ENCODE measurements at places on chromosomes 2 and 18.

DNA sequence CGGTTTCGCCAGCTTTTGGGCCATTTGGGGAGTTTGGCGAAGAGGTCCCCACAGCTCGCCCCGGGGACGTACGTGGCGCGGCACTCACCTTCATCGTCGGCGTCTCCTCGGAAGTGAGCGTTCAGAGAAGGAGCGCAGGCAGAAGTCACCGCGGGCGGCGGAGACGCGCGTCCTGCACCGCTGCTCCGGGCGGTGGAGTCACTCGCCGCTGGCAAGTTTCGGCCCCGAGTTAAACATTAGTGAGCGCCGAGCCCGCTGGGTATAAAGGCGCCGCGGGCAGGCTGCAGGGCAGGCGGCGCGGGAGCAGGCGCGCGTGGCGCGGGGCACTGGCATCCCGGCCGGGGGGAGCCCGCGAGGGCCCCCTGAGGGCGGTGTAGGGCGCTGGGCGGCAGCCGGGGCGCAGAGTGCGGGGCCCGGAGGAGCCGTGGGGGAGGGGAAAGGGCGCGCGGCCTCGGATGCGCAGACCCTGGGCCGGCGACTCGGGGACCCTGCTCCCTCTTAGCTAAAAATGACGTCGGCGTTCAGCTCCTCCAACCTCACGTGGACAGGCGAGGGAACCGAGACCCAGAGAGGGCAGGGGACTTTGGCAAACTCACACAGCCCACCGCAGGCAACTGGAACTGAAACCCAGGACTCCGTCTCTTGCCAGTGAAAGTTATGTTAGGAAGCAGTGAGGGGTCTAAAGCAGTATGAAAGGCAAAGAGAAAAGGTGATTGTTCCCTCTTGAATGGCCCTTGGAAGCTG is at the start of gene DPP4:
TSS of gene DPP4 (minus strand) at position 328 of the 744 bp plus-strand sequence. CDS start at position 94, 234 bp downstream.
- DNase-seq: peak; percentile 65

- DNase-seq: no peak
These were observed 353.8 kb upstream of the SALL3 start for GRCh38 chr18:78625847-78626246.

GRCh38 chr18:69233465-69234054 is 167.1 kb upstream of the DOK6 start:
- no peak for DNase-seq

DNA sequence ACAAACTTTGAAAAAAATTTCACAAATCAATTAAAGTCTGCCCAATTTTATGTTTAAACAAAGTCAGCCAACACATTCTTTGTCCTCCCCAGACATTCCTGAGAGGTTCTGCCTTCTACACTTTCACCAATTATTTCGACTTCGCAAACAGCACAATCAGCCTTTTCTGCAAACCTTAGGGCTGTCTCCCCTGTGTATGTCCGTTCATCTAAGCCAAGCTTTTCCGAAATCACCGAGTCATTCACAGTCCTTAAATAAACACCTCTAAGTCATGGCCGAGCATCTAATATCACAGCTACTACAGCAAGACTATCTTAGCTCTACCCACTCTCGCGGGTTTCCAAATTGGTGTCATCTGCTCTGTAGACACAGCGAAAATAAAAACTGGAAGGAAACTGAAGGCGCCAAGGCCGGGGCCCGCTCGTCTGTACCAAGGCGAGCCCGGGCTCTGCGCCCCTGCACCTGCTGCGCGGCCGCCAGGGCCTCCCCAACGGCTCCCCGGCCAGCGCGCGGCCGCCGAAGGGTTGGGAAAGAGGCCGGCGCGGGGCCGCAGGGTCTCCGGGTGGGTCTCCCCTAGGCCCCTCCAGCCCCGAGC is 730 bp downstream of the ODC1 start:
- DNase-seq: no peak

GRCh38 chr2:143371616-143372015 is 242.4 kb downstream of the ARHGAP15 start:
- no peak for DNase-seq

- no peak for DNase-seq
These were observed 39.1 kb upstream of the PPP1R1C start for GRCh38 chr2:181946444-181947127.

DNA sequence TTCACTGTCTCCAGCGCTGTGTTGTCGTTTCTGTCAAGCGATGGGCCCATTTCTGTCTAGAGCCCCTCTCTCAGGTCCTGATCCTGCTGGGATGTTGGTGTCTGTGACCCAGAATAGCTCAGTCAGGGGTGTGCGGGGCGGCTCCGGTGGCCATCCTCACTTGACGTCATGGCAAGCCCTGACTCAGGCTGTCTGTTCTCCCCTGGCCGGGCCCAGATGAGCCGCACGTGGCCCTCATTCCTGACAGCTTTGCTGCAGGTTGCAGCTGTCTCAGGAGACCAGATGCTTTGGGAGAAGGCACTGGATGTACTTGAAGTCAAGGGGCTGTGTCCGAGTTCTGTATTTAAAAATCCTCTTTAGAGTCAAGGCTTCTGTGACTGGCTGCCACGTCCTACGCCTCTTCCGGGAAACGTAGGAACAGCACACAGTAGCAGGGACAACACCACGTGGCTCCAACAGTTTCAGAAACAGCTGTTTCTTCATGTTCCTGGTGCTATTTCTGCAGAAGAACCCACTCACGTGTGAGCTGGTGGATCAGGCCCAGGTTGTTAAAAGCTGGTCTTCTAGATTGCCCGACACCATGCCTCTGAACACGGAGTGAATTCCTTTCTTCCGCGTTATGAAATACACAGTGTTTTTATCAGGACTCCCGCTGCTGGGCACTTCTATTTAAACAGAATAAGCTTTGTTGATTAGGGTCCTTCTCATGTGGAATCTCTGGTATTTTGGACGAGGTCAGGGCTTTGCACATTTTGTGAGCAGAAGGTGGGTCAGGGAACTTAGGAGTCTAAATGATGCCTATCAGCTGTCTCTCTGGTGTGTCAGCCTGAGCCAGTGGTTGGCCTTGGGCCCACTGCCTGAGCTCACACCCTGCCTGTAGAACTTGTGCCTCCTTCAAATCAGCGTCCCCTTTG is 28.3 kb upstream of the NTSR2 start:
- peak; percentile 80 for DNase-seq

DNA sequence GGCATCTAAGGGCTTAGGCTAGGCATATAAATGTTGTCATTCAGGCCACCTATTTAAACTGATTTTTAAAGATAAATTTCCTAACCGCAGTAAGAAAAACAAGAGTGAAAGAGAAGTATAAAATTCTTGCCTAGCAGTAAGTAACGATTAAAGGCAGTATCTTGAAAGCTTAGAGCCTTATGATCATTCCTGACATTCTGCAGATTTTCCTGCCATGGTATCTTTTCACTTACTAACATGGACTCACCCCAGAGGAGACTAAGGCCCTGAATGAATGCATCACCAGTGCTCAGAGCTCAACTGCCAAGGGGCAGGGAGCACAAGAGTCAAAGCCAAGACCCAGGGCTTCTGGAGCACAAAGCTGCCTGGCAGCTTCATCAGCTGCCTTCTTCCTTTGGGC is 133.1 kb downstream of the GCA start:
- no peak for DNase-seq

- DNase-seq: no peak
These were observed 21.6 kb downstream of the MBP start for GRCh38 chr18:77110936-77111335.

GRCh38 chr2:186129767-186130581 is 356.1 kb upstream of the ZC3H15 start:
- DNase-seq: no peak

- DNase-seq: no peak
These were observed 102.3 kb downstream of the CDCA7 start for GRCh38 chr2:173456960-173457359.

GRCh38 chr2:70498528-70498927 is 55.1 kb downstream of the TGFA start:
- no peak for DNase-seq

DNA sequence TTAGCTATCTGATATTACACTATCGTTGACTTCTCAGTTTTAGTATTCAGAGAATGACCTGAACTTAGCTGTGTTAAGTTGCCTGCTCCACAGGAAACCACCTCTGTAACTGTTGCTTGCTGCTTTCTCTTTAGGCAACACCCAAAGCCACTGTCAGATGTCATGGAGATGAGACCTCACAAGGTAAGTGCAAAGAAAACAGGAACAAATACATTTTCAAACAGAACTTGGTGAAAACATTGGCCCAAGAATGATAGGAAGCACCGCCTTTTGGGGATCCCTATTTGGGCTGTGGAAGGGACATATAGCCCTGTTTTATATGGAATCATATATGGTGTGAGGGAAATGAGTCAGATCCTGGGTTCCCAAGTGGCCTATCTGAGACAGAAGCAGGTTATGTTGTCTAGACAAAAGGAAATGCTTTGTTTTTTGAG is 143.4 kb downstream of the UBE2E3 start:
- no peak for DNase-seq

GRCh38 chr18:24593401-24593800 is 133.0 kb downstream of the HRH4 start:
- DNase-seq: no peak

GRCh38 chr18:10161315-10161714 is 247.5 kb downstream of the VAPA start:
- no peak for DNase-seq

DNA sequence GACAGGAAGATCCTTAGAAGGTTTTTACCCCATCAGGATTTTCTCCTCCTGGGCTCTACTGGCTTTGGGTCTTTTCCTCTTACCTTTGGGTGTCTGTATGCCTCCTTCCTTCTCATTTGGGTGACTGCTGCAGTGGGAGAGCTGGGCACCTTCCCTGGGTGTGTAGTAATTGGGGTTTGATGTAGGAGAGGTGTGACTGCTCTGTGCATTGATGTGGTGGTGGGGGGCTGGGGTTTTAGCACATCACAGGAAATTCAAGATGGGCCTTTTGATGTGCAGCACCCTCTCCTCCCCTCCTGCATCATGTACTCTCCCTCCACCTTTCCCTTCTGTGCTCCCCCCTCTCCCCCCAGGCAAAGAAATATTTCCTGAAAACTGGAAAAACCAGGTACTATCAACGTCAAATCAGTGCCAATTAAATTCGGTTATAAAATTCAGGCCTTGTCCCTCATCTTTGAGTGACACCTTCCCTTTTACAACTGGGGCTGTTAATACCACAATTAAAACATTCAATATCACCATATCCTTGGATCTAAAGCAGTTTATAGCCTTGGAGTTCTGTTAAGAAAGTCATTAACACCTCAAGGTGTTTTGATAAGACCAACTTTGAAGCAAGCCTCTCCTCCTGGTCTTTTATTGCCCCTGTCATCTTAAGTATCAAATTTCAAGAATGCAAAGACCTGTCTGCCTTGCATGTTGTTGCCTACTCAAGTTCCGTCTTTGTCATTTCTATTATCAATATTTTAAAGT is 23.3 kb downstream of the EDAR start:
- no peak for DNase-seq

- no peak for DNase-seq
These were observed 365.3 kb downstream of the ERBB4 start for GRCh38 chr2:212173331-212173730.

DNA sequence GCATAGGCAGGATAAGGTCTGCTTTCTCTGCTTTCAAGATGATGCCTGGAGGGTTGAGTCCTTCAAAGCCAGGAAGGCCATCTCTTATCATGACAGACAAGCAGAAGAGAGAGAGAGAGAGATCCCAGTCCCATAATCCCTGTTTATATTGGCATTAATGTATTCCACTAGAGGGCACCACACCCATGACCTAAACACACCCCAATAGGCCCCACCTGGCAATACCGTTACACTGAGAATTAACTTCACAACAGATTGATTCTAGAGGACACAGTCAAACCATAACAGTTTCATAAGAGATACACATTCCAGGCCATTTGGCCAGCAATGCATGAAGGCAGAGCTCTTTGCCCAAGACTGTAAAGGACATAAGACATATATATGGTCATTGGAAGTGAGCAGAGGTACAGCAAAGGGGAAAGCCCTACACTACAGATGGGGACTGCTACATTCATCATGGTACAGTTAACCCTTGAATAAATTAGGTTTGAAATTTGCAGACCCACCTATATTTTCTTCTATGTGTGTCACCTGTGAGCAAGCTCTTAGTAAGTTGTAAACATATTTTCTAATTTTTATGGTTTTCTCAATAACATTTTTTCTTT is 1516.1 kb downstream of the RPIA start:
- DNase-seq: no peak

DNA sequence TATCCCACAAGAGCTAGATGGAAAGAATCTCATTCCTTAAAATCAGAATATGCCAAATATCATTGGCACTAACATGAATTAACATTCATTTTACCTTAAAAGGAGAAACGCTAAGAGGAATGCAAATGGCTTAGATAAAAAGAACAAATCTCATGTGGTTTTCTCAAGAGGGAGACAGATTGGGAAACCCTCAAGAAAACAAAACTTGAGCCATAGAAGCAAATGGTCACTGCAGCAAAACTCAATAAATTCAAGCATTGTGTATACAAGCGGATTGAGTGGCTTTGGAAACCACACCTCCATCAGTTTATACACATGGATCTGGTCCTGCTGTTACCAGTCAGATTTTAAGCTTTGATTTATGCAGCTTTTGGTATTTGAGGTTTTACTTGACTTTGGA is 1331.8 kb upstream of the ZEB2 start:
- DNase-seq: no peak

- DNase-seq: peak; percentile 73
These were observed 668.3 kb downstream of the IRS1 start for GRCh38 chr2:226131299-226131784.

GRCh38 chr2:107078584-107078983 is 192.6 kb upstream of the ST6GAL2 start:
- no peak for DNase-seq

DNA sequence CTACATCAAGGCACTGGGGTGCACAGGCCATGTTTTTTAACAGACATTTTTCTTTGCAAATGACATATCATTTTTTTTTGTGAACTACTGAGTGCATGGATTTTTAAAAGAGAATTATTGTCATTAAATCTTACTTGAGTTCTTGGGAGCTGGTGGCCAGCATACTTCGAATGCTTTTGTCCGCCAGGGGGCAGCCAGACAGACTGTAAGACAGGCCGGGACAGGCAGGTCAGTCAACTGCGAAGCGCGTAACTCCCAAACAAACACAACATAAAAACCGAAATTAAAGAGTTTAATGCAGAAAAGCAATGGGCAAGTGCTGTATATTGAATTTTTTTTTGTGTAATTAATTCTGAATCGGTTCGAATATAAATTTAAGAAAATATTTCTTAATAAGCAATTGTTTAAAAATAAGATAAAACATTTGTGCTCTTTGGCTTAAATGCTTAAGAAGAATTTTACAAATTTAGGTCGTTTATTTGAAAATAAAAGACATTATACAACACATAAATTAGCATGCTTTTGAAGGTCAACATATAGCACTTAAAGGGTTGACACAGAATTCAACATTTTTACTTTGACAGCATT is 142.2 kb upstream of the PXDN start:
- DNase-seq: peak; percentile 84

Data from left ventricle myocardium superior (tissue), 1 donor.